ENCODE measurements at places on chromosomes 12 and 14. TPM values are rescaled to one million over a fixed set of nuclear protein-coding genes. Genes with fewer than 3 reads are reported as not detected.

- no peak for DNase-seq
Measured at GRCh38 chr12:124423761-124424515, 129.0 kb downstream of the RFLNA start.

DNA sequence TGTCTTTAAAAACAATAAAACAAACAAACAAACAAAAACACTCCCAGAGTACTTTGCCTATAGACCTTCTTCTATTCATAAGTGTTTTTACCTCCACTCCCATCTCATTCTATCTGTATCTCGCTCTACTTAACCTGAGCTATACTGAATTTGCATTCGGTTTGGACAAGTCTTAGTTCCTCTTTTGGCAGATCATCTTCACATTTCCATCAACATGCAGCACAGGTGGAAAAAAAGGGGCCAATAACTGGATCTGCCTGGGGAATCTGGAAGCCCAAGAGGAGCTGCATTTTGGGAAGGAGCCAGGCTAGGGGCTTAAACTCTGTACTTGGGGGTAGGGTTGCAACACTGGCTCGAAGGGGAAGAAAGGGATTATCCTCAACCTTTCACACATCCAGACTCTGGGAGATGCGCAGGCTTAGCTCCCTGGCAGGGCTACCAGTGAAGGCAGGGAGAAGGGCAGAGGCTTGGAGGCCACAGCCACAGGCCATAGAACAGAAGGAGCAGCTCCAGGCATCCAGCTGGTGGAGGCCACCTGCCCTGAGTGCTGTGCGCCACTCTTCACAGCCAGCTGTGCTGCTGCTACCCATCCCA, 4.1 kb downstream of the NINJ2 start:
- DNase-seq: no peak

GRCh38 chr12:16587514-16587913, 18.4 kb downstream of the LMO3 start:
- DNase-seq: no peak

GRCh38 chr12:46546634-46547273, 174.2 kb upstream of the SLC38A2 start:
- DNase-seq: no peak

GRCh38 chr12:131828671-131829355, 620 bp downstream of the MMP17 start:
- DNase-seq: peak; percentile 58

- DNase-seq: no peak
Measured at GRCh38 chr14:22793976-22794375, 21.3 kb downstream of the SLC7A7 start.

GRCh38 chr12:22083167-22083566, 37.1 kb downstream of the CMAS start:
- peak; percentile 17 for DNase-seq

- peak; percentile 39 for DNase-seq
Measured at GRCh38 chr12:19431407-19432308, 7.6 kb upstream of the AEBP2 start.

DNA sequence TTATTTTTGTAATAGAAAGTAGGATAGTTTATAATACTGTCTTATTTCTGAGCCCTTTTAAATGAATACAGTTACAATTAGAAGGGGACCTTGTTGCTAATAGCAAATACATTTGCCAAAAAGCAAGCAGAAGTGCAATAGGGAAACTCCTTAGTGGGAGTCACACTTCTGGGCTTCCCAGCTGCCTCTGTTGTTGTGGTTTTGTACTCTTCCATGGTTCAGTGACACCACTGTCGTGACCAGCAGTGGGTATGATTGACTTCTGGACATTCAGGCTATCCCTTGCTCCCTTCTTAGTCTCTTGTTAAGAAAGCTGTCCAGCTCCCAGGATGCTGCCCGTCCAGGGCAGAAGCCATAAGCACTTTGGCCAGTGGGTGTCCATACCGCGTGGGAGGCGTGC, 22.6 kb downstream of the TCTN1 start:
- no peak for DNase-seq

DNA sequence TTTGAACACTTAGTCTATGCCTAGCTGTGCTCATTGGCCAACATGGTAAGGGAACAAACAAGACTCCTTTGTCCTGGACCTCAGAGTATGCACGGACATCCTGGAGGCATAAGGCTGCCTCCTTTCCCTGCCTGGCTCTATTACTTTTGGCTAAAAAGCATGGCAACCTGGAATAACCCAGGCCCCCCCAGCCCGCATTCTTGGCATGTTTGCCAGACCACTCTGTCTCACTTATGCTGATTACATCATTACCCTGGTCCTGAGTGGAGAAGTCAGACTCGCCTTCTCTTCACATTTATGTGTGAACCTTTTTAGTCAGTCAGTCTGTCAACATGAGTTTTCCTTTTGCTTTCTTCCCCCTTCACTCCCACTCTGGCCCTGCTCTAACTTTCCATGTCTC, 58.0 kb upstream of the ELK3 start:
- DNase-seq: peak; percentile 12

Gene TAS2R8
- total RNA-seq: not detected

Gene KRT79
- not detected for total RNA-seq

Gene STAC3
- total RNA-seq: 5.0 TPM

Gene LBHD2
- total RNA-seq: not detected

Gene CHMP4A
- 60.8 TPM for total RNA-seq

Data from Calu3 (cell line).